Stimulated activated CD8-positive, alpha-beta memory T cell treated with anti-CD3 and anti-CD28 coated beads, Interleukin-4, amount 100 ng/mL, for 1 hour (primary cell): ENCODE measurements at places on chromosomes 11 and 22.

GRCh38 chr11:103699216-103699615 is 337.2 kb upstream of the DDI1 start:
- no peak for DNase-seq

DNA sequence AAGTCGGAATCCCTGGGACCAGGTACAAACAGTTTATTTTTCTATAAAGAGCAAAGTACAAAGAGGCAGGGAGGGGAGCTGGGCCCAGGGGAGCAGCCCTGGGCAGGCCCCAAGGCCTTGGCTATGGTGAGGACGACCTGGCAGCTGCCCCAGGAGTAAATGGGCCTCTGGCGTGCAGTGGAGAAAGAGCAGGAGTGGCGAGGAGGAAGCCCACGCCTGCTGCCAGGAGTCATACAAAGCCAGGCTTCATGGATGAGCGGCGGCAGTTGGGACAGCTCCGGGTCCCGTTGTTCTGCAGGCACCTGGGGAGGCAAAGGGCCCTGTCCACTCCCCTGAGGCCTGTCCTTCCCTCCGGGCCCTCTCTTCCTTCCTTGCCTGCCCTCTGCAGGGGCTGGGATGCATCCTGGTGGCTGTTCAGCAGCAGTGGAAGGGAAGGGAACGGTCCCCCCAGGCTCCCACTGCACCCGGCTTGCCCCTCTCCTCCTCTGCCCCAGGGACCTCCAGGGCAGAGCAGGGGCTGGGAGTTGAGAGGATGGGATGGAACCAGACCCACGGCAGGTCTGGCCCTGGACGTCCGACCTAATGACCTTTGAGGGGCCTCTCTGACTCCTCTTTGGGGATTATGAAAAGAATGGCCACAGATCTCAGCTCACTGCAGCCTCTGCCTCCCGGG is 11.1 kb downstream of the RAPSN start:
- no peak for DNase-seq

DNA sequence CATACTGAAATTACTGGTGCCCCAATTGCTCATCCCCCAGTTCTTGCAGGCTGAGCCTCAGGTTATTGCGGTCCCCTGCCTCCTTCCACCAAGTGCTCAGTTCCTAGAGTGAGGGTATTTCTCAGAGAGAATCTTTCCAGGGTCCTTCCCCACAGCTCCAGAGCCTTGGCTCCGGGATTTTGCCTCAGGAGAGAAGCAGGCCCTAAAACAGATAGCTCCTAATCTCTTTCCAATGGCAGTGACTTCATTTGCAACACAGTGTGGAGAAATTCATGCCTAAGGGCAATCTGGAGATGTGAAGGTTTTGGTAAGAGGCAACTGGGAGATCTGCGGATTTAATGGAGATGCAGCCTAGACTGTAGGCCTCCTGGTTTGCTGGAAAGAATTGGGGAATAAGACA is 2.9 kb downstream of the NF2 start:
- no peak for DNase-seq

DNA sequence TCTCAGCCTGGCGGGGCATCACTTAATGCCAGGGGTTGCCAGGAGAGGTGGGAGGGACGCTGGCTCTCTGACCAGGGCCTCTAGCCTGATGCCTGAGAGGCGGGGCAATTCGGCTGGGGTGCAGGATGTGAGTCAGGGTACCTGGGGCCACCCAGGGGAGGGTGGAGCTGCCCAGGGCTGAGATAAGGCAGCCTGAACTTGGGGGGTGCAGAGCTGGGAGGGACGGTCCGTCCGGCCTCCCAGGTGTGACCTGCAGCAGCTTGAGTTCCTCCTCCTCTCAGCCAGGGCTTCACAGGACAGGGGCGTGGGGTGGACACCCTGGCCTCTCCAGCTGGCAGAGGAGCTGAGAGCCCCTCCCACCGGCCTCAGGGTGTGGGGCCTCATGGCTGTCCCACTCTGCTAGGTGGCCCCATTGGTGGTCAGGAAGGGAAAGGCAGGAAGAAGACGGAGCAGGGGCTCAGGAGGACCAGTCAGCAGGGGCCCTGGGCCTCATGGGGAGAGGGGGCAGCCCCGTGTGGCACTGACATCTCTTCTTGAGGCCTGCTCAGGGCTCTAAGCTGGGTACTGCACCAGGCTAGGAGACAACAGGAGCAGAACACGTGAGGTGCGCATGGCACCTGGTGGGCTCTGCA is 942 bp upstream of the RPS6KA4 start:
- no peak for DNase-seq

GRCh38 chr11:96215110-96215782 is 127.7 kb downstream of the MAML2 start:
- no peak for DNase-seq

DNA sequence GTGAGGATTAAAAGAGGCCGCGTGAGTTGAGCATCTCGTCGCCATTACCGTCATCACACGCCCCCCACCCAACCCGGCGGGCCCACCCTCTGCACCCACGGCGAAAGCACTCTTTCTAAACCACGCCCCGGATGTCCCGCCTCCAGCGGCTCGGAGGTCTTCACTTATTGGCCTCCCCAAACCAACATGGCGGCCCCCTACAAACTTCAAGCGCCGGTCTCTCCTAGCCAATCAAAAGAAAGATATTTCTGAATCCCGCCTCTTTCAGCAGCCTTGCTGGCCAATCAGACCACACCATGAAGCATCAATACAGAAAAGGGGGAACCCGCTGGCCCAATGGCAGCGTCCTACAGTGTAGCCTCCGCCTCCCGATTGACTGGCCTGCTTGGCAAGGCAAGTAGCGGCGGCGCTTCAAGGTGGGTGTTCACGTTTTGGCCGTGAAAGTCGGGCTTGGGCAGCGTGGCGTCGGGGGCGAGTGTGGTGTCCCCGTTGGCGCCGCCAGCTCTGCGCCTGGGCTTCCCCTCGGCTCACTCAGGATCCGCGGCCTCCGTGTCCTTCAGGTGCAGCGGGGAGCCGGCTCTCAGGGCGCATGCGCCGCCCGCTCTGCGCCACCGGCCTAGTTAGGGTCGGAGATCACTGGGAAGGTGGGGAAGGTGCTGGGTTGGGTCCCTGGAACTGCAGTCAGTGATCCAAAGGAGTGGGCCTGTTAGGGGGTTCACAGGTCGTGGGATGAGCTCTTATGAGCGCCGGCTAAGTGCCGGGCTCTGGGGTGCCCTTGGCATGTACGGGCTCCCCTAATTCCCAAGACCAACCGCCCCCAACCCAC is at the start of gene NDUFS8:
Gene NDUFS8, plus strand, starts transcription at position 364 of the 826 bp plus-strand sequence. CDS start 1,471 bp downstream, outside the sequence.
- DNase-seq = peak; percentile 90

GRCh38 chr11:69799582-69799981 is 19.6 kb downstream of the FGF3 start:
- DNase-seq = no peak

- DNase-seq = no peak
These were observed 28.9 kb upstream of the PARVB start for GRCh38 chr22:43995057-43995685.

DNA sequence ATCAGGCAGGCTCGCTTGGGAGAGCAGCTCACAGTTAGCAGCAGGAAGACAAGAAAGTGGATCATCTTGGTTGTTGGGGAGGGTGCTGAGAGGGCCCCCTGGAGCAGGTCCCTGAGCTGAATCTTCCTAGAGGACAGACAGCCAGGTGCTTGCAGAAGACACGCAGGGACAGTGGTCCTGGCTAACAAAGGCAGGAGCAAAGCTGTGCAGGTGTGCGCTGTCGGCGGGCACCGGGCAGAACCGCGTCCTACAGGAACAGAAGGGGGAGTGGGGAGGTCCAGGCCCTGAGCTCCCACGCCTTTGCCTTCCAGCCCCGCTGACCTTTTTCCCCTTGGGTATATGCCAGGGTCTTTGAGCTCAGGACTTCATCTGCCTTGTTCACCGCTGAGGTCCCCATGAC is 30.1 kb upstream of the PARVB start:
- DNase-seq = no peak
